ENCODE measurements at places on chromosomes 2 and 18. TPM values are rescaled to one million over a fixed set of nuclear protein-coding genes. Genes with fewer than 3 reads are reported as not detected.
A peak's percentile ranks its signal among the peaks of the same experiment; 100 is the strongest.

GRCh38 chr2:70852824-70853223, 17.2 kb upstream of the CD207 start:
- no peaks in the 10 kb centered on the region for H3K27me3 ChIP-seq
- H3K27ac ChIP-seq, result peak overlapping the region; percentile 81
- DNase-seq, result no peak
- no peak overlapping the region for H3K4me3 ChIP-seq
- peaks cover 38% of the 10 kb centered on the region for H3K4me1 ChIP-seq

GRCh38 chr18:4119127-4119648, 335.9 kb downstream of the DLGAP1 start:
- no peak overlapping the region for H3K27ac ChIP-seq
- H3K4me3 ChIP-seq, result no peak overlapping the region
- no peaks in the 10 kb centered on the region for H3K36me3 ChIP-seq

- H3K27me3 ChIP-seq, result no peaks in the 10 kb centered on the region
- no peak for DNase-seq
- H3K36me3 ChIP-seq, result no peaks in the 10 kb centered on the region
- H3K4me1 ChIP-seq, result peaks cover 3% of the 10 kb centered on the region
Measured at GRCh38 chr18:39846265-39846664, 2108.8 kb upstream of the PIK3C3 start.

DNA sequence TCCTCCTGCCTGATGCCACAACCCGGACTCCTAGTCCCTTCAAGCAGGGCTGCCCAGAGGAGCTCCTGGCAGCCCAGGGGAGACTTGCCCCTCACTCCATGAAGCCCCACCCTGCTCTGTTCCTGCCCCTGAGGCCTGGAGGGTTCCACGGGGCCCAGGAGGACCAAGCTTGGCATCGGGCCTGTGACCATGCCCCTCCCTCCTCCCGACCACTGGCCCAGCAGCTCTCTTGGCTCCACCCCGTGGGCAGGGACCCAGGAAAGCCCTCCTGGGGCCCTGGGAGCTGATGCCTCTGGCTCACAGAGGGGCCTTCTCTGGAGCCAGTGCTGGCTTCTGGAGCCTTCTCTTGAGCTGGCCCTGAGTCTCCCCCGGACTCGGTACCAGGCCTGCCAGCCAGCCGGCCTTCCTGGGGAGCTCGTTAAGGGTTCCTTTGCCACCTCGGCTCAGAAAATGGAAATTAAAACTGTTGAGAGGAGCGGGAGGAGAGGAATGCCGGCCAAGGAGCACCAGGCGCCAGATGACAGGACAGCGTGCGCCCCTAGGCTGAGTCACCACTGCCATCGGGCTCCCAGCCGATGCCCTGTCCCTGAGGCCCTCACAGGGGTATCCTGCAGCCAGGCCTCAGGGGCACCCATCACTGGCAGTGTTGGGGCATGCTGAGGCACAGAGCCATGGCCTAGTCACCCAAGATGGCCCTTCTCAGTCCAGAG, 40.6 kb upstream of the SNED1 start:
- peak; percentile 12 for DNase-seq
- no peaks in the 10 kb centered on the region for H3K27me3 ChIP-seq
- H3K27ac ChIP-seq, result no peak overlapping the region
- no peaks in the 10 kb centered on the region for H3K36me3 ChIP-seq
- no peak overlapping the region for H3K4me3 ChIP-seq

PID1 gene
- total RNA-seq, result 0.56 TPM

All from natural killer cell (primary cell).